ENCODE measurements at places on chromosomes 3 and 15.

DNA sequence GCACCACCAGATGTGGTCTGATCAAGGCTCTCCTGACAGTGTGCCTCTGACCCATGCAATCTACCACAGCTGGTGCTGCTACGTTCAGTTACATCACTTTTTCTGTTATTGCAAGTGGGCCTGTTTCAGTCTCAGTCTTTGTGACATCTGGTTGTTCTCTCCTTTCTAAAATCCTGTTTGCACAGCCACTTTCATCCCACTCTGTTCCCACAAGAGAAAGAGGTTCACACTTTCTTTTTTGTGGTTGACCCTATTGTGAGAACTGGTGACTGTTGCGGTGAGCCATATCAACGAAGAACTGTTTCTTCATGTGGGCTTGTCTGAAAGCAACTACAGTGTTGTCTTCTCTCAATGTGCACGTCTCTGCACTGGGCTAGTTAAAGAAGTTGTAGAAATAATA, 342.8 kb upstream of the ARPP21 start:
- DNase-seq = no peak

DNA sequence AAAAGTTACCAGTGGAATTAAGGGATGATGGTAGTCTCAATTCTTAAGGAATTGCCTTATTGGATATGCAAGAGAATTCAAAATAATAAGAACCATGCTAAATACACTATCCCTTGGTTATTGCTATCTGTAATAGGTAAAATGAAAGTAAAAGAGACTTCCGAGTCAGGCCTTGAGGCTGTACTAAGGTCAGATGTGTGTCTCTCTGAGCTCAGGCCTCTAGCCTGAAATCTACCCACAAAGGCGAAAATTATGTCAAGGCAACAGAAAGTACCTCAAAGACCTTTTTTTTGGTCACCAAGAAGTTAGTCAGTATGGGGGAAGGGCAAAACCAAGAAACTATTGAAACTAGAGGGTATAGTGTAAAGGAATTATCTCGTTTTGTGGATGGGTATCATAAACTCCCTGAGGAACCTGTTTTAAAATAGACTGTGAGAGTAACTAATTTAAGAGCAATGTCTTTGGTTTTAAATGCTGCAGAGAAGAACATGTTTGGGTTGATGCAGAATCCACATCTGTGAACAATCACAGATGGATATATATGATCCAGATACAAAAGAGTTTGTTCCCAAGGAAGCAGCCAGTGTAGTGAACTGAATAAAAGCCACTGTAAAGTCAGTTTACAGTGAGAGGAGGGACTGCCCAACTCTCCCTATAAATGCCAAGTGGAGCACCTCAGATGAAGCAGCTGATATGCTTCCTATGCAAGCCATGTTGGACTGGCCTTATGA, 382.3 kb upstream of the SEMA6D start:
- DNase-seq = no peak

GRCh38 chr15:72592097-72592496, 62.4 kb upstream of the GOLGA6B start:
- DNase-seq = no peak

DNA sequence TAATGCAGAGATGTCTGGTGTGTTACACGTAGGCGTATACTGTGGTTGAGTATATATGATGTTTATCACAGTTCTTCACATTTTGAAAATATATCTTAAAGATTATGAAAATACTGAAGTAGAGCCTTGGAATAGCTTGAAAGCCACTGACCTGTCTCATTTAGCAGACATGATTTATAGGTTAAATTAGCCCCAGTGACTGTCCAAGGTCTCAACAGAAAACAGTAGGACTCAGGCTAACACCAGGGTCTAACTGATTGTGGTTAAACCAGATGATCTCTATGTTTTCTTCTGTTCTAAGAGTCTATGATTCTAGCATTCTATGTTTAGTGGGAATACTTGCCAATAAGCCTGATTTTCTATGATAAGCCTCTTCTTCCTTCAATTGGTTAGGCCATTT, 166.4 kb upstream of the NR2E3 start:
- DNase-seq = no peak

- DNase-seq = peak; percentile 48
Observed at GRCh38 chr15:66452971-66453580, 44.5 kb downstream of the SNAPC5 start.

DNA sequence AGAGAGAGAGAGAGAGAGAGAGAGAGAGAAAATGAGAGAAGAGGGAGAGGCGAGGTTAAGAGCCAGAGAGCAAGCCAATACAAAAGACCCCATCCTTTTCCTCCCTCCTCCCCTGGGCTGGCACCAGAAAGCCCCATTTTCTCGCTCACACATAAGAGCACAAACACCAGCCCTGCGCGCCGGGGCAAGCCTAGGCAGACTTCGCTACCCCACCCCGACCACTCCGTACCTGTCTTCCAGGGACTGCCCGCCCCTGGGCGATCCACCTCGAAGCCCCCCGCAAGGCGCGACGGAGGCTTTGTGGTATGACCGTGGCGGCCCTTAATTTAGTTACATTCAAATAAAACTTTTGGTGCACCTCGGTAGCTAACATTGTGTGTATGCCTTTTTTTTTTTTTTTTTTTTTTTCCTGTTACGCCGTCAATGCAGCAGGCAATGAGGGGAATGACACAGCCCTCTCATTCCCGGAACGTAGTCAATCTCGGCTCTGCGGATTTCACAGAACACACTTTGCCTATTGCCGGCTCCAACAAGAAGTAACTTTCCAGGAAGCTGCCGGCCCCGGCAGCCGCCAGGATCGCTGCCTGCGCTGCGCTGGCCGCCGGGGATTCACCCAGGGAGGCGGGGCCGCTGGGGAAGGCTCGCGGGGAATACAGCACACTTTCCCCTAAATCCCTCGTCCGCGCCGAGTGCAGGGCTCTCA, 7.7 kb downstream of the BCL6 start:
- peak; percentile 94 for DNase-seq

DNA sequence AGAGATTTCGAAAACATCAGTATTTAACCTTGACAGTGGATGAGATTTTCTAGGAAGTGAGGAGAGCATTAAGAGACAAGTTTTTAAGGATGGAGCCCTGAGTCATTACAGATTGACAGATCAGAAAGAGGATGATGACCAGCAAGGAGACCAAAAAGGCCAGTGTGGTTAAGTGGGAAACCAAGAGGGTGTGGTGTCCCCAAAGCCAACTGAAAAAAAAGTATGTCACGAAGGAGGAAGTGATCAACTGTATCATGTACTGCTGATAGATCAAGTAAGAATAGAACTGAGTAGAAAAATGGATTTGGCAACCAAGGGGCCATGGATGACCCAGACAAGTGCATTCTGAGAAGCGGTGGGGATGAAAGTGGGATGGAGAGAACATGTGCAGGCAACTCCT, 491.8 kb downstream of the FHIT start:
- DNase-seq = no peak

DNA sequence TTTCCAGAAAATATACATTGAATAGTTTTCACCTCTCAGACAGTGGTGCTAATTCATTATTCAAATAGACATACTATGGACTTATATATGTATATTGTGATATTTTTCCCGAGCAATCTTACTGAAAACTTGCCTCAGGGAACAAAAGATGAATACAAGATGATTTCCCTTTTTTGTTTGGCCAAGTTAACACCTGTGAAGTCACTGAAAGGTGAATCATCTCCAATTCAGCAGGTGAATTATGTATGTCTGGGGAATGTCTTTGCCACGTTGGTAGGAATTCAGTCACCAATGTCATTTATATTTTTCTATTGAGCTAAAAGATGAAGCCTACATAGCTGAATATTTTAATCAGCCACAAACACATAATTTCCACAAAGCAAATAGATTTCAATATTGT, 88.2 kb downstream of the GPR156 start:
- DNase-seq = no peak

DNA sequence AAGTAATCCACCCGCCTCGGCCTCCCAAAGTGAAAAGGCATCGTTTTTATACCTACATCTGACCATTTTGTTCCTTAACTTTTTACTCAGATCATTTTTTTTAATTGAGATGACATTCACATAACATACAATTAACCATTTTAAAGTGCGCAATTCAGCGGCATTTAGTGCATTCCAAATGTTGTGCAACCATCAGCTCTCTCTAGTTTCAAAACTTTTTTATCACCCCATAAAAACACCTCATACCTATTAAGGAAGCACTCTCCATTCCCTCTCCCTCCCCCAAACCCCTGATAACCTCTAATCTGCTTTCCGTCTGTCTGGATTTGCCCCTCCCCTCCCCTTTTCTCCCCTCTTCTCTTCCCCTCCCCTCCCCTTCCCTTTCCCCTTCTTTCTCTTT, 310.1 kb downstream of the UACA start:
- DNase-seq = no peak

DNA sequence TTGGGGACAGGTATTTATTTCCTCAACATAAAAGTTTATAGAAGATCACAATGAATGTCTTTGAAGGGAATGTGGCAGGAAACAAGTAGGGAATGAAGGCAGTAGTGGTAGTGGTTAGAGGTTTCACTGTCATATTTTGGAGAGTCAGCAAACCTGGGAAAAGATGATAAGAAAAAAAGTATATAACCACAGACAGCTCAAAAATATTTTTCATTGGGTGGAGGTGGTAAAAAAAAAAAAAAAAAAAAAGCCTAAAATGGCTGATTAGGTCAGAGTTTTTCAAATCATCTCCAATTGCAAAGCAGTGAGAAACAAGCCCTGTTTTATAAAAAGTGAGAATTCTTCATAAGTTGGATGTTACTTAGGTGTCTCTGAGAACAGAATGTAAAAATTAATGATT, 400.0 kb downstream of the LSAMP start:
- DNase-seq = no peak

DNA sequence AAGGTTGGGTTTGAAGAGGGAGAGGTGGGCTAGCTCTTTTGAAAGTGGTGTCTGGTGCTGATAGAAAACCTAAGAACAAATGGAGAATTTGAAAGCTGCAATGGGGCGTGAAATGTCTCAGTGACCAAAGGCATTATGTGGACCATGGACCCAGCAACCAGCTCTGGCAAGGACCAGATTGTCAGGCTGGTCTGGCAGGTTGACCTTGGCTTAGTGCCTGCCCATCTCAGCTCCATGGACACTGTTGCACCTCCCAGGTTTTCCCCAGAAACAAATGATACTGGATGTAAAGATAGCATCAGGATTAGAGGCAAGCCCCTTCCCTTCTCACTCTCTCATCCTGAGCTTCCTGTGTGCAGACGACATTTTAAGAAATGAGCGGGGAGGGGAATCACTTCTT, 302.9 kb upstream of the LRRFIP2 start:
- DNase-seq = no peak

DNA sequence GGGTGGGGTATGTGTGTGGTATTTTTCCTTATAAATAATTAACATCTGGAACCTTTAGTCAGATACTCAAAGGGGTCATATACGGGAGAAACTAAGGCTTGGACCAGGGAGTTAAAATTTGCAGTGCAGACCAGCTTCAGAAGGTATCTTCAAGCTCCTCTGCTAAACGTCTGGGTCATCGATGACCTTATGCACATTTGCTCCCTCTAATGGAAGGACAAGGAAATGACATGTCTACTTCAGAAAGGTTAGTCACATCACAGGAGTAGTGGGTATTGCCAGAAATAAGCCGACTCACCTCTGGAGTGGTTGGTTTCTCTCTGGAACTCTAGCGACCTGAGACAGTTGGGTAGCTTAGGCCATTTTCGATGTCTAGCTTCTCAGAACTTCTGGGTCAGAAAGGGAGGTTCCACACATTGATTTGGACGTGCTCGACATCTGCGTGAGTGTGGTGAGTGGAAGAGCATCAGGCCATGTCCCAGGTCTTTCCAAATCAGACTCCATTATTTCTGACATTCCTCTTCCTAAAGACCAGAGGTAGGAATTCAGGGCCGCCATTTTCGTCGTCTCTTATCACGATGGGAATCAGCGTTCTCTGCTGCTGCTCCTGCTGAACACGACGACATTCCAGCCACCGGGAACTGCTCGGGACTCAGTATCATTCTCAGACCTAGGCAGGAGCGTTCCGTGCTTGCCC, 31.8 kb upstream of the RASA2 start:
- DNase-seq = peak; percentile 67

GRCh38 chr3:66822186-66823008, 175.7 kb upstream of the KBTBD8 start:
- DNase-seq = peak; percentile 49

GRCh38 chr15:78840661-78841375, 29.6 kb upstream of the ADAMTS7 start:
- peak; percentile 29 for DNase-seq

DNA sequence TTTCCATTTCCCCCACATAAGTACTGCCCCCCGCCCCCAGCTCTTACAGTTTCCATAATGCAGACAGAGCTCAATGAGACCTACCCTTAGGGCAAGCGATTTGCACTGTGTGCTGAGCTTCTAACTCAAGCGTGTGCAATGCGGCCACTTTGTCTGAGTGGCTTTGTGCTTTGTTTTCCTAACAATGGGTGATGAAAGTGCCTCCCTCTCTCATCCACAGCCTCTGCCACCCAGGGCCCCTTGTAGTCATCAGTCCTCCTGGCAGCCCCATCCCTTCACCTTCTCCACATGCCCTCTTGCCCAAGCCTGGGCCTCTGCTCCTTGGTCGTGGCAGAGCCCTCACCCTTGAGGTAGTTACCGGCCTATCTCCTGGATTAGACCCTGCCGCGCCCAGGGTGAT, 17.2 kb downstream of the DAPK2 start:
- DNase-seq = no peak

- peak; percentile 98 for DNase-seq
Observed at GRCh38 chr15:41013691-41014414, 60.6 kb downstream of the CHAC1 start.

- DNase-seq = no peak
Observed at GRCh38 chr15:40067921-40068624, 29.1 kb upstream of the SRP14 start.

- peak; percentile 35 for DNase-seq
Observed at GRCh38 chr3:172530566-172530965, 7.3 kb upstream of the TNFSF10 start.

GRCh38 chr3:58000306-58001085, 7.7 kb upstream of the FLNB start:
- no peak for DNase-seq

- no peak for DNase-seq
Observed at GRCh38 chr3:69423463-69424155, 37.7 kb upstream of the FRMD4B start.

DNA sequence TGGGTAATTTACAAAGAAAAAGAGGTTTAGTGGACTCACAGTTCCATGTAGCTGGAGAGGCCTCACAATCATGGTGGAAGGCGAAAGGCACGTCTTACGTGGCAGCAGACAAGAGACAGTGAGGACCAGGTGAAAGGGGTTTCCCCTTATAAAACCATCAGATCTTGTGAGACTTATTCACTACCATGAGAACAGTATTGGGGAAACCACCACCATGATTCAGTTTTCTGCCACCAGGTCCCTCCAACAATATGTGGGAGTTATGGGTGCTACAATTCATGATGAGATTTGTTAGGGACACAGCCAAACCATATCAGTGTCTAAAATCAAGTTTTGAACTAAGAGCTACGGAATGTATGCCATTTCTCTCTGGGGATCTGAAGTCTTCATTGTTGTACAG, 354.8 kb upstream of the C2CD4B start:
- no peak for DNase-seq

GRCh38 chr3:59935025-59935424, 885.2 kb upstream of the CFAP20DC start:
- no peak for DNase-seq

- no peak for DNase-seq
Observed at GRCh38 chr3:112297714-112298113, 3.7 kb upstream of the SLC9C1 start.

GRCh38 chr15:33022629-33023028, 171.9 kb downstream of the FMN1 start:
- DNase-seq = no peak

GRCh38 chr15:75594276-75594675, 15.2 kb upstream of the PTPN9 start:
- DNase-seq = no peak
